Left cardiac atrium (tissue), 4 donors: ENCODE measurements at places on chromosomes 5 and 9. TPM values are rescaled to one million over a fixed set of nuclear protein-coding genes. Genes with fewer than 3 reads are reported as not detected.

The SUSD1 gene
- 9.4 TPM for total RNA-seq

The MEGF10 gene
- 1.1 TPM for total RNA-seq

The PCDHB7 gene
- 1.0 TPM for total RNA-seq

DNA sequence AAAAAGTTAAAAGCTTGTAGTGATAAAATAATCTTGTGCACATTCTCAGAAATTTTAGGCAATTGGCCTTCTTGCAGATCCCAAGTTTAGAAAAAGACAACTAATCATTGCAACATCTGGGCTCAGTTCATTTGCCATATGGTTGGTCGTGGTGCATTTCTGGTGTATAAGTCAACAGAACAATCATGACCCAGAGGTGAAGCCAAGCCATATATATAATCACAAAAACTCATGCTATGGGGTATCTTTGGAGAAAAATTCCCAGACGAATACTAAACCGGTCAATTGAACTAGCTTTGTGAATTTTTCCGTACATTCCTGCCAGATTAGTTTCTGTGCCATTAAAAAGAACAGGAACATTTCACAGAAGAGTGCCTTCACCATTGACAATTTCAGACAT is 50.3 kb downstream of the FYB1 start:
- DNase-seq: no peak
